ENCODE measurements at places on chromosomes 2 and 18. TPM values are rescaled to one million over a fixed set of nuclear protein-coding genes. Genes with fewer than 3 reads are reported as not detected.

The DES gene
- total RNA-seq: not detected

The M1AP gene
- 3.7 TPM for total RNA-seq

The CKAP2L gene
- total RNA-seq: 28.2 TPM

The BIRC6 gene
- total RNA-seq: 69.4 TPM

The ZNF638 gene
- total RNA-seq: 301 TPM

The KCTD18 gene
- 9.5 TPM for total RNA-seq

The PCBP1 gene
- 62.0 TPM for total RNA-seq

The PTPN18 gene
- 4.0 TPM for total RNA-seq

The HOXD11 gene
- not detected for total RNA-seq

The GTF2A1L gene
- total RNA-seq: 1.6 TPM

DNA sequence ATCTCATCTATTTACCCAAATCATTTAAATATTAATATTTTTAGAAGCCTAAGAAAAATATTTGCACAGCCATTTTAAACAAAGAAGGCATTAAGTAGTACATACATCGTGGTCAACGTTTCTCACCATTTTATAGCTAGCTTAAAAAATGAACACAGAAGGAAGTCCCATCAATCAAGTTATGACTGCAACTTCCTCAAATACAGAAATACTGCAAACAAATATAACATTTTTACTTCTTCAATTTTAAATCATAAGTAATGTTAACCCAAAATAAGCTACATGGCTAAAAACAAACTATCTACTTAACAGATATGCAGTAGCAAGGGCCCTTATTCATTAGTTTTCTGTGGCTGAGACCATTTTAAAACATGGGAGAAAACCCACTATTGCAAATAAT is 30.6 kb downstream of the ITSN2 start:
- DNase-seq: no peak
- H3K27ac ChIP-seq: no peak overlapping the region
- H3K36me3 ChIP-seq: no peaks in the 10 kb centered on the region
- H3K4me1 ChIP-seq: peaks cover 6% of the 10 kb centered on the region
- H3K27me3 ChIP-seq: no peaks in the 10 kb centered on the region

GRCh38 chr2:235692076-235692475 is 198.2 kb downstream of the AGAP1 start:
- no peak overlapping the region for H3K27ac ChIP-seq
- H3K4me3 ChIP-seq: no peak overlapping the region
- no peaks in the 10 kb centered on the region for H3K27me3 ChIP-seq
- peaks cover 15% of the 10 kb centered on the region for H3K4me1 ChIP-seq
- no peaks in the 10 kb centered on the region for H3K36me3 ChIP-seq
- no peak for DNase-seq

GRCh38 chr2:180539541-180539940 is 440.9 kb upstream of the UBE2E3 start:
- no peaks in the 10 kb centered on the region for H3K36me3 ChIP-seq
- no peaks in the 10 kb centered on the region for H3K4me1 ChIP-seq
- no peak overlapping the region for H3K27ac ChIP-seq
- no peaks in the 10 kb centered on the region for H3K27me3 ChIP-seq
- DNase-seq: no peak
- no peak overlapping the region for H3K4me3 ChIP-seq

GRCh38 chr18:8658858-8659485 is 46.4 kb upstream of the MTCL1 start:
- no peaks in the 10 kb centered on the region for H3K27me3 ChIP-seq
- no peak overlapping the region for H3K4me3 ChIP-seq
- no peaks in the 10 kb centered on the region for H3K36me3 ChIP-seq

- H3K4me1 ChIP-seq: no peaks in the 10 kb centered on the region
- H3K27me3 ChIP-seq: no peaks in the 10 kb centered on the region
- H3K27ac ChIP-seq: no peak overlapping the region
- no peak for DNase-seq
These were observed 53.6 kb downstream of the DYM start for GRCh38 chr18:49406863-49407262.

DNA sequence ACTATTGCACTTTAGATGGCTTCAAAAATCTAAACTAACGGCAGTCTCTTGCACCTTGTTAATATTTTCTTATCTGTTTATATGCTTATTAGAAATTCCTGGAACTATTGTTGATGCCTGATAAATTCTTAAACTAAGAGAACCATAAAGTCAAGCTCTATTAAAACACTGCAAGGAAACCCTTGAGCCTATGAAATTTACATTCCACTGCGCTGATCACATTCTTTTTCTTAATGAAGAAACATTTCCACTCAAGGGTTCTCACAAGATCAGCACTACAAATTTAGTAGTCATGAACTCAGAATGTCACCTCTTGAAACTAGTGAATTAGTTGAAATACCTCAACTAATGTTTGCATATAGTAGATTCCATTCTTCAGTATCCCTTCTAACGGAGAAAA is 331.8 kb upstream of the SLC8A1 start:
- H3K36me3 ChIP-seq: no peaks in the 10 kb centered on the region
- H3K4me3 ChIP-seq: no peak overlapping the region
- no peaks in the 10 kb centered on the region for H3K27me3 ChIP-seq
- no peak for DNase-seq

DNA sequence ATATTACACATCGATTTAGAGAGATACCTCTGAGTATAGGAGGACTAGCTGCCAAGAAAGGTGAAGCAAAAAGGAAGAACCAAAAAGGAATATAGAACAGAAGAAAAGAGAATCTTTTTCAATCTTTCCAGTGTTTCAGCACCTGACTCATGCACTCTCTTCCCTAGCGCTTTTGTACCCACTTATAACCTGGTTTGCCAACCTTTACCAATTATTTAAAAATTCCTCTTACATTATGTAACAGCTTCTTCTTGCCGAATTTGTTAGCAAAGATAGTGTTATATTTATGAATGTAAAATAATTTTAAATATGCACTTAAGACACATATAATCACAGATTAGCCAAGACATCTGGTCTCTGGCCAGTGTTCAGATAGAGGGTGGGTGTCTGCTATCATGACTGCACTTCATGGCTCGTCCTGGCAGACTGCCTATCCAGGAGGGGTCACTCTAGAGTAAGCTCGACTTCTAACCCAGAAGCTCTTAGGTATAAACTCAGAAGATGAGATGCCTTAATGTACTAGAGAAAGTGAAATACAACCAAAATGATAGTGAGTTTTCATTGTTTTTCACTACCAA is 122.9 kb downstream of the ATAD2B start:
- no peak overlapping the region for H3K4me3 ChIP-seq
- peak; percentile 37 for DNase-seq
- peaks cover 5% of the 10 kb centered on the region for H3K36me3 ChIP-seq
- no peaks in the 10 kb centered on the region for H3K4me1 ChIP-seq
- no peaks in the 10 kb centered on the region for H3K27me3 ChIP-seq

DNA sequence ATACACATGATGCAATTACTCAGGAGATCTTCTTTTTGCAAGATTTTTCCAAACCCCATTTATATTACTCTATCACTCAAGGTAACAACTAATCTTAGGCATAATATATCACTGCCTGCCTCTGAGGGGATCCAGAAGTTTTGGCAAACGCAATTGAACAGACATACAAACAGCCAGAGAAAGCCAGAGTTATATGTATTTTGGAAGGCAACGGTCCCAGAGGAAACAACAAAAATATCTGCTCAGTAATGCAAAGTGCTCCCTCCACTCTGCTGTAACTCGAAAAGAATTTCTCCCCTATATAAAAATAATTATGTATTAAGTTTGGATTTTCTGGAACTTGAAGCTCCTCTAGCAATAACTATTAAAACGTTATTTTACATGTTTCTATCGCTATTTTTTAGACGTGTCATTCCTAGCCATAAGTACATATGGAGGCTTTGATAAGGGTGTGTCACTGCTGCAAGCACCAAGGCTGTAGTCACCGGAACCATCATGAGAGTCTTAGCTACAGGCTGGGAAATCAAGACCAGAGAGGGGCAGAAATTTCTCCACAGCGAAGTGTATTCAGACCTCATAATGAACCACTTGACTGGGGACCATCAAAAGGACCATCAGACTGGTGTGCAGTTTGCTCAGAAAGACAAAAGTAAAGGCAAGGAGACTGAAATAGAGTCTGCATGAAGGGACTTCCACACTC is 3.7 kb upstream of the GKN1 start:
- H3K4me3 ChIP-seq: no peak overlapping the region
- DNase-seq: no peak
- H3K36me3 ChIP-seq: no peaks in the 10 kb centered on the region
- no peaks in the 10 kb centered on the region for H3K27me3 ChIP-seq
- H3K27ac ChIP-seq: no peak overlapping the region

DNA sequence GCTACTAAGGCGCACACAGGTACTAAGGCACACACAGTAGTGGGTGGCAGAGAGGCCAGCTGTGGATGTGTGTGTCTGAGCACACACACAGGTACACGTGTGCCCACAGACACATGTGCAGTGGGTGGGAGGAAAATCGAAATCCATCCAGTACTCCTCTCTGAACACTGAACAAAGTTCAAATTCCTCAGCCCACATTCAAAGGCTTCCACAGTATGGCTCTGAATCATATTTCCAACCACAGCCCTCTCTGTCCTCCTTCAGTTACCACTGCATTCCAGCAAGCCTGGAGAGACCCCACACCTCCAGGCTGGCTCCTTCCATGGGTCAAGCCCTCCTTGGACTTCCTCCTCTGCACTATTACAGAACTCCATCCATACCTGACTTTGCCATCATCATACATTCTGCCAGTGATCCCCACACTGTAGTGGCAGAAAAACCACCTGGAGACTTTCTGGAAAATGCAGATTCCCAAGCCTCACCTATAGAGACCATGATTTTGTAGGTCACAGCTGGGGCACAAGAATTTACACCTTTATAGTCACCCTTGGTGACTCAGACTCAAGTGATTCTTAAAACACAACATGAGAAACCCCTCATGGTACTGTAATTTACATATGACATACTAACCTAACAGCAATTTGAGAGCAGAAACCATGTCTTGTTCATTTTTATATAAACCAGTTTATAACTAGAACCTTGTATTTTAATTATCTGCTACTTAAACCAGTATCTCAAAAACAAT is 31.4 kb downstream of the EPG5 start:
- H3K36me3 ChIP-seq: no peaks in the 10 kb centered on the region
- no peak overlapping the region for H3K27ac ChIP-seq
- H3K4me3 ChIP-seq: no peak overlapping the region
- no peaks in the 10 kb centered on the region for H3K27me3 ChIP-seq
- H3K4me1 ChIP-seq: no peaks in the 10 kb centered on the region

GRCh38 chr2:24643051-24643450 is 150.1 kb downstream of the PTRHD1 start:
- H3K27me3 ChIP-seq: no peaks in the 10 kb centered on the region
- DNase-seq: no peak
- no peak overlapping the region for H3K27ac ChIP-seq
- H3K4me1 ChIP-seq: no peaks in the 10 kb centered on the region
- no peaks in the 10 kb centered on the region for H3K36me3 ChIP-seq

GRCh38 chr2:213500881-213501280 is 216.6 kb downstream of the SPAG16 start:
- DNase-seq: no peak
- H3K4me1 ChIP-seq: no peaks in the 10 kb centered on the region
- no peak overlapping the region for H3K4me3 ChIP-seq
- no peak overlapping the region for H3K27ac ChIP-seq

- no peak overlapping the region for H3K4me3 ChIP-seq
- H3K4me1 ChIP-seq: no peaks in the 10 kb centered on the region
- no peak overlapping the region for H3K27ac ChIP-seq
- DNase-seq: no peak
- no peaks in the 10 kb centered on the region for H3K27me3 ChIP-seq
These were observed 90.7 kb upstream of the TMEM18 start for GRCh38 chr2:767944-768343.

GRCh38 chr18:79950515-79951341 is 725 bp downstream of the SLC66A2 start:
- H3K27me3 ChIP-seq: peaks cover 67% of the 10 kb centered on the region
- H3K36me3 ChIP-seq: no peaks in the 10 kb centered on the region
- H3K4me3 ChIP-seq: peak overlapping the region; percentile 94
- peaks cover 18% of the 10 kb centered on the region for H3K4me1 ChIP-seq
- peak; percentile 67 for DNase-seq
